NCI-H1048 (cell line): ENCODE measurements at places on chromosomes 7 and 10.

GRCh38 chr7:17118412-17118811 is 180.0 kb upstream of the AHR start:
- no peak for DNase-seq

- no peak for DNase-seq
Observed at GRCh38 chr10:9339716-9340115, 1285.2 kb downstream of the GATA3 start.

DNA sequence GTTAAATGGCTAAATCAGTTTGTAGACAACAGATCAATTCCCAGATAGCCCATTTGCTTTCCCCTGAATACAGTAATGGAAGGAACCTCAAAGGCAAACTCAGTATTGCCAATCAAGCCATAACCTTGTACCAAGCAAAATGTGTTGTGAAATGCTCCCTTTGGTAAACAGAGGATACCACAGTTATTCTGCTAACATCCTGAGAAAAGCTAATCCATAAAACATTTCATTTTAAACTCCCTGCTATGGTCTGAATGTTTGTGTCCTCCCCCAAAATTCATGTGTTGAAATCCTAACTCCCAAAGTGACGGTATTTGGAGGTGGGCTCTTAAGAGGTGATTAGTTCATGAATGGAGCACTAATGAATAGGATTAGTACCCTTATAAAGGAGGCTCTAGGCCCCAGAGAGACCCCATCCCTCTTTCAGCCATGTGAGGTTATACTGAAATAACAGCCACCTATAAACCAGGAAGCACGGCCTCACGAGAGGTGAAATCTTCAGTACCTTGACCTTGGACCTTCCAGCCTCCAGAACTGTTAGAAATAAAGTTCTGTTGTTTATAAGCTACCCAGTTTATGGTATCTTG is 89.3 kb upstream of the RNF148 start:
- no peak for DNase-seq

GRCh38 chr7:117041007-117041406 is 87.7 kb downstream of the ST7 start:
- DNase-seq: no peak

GRCh38 chr10:107451047-107451446 is 286.5 kb upstream of the SORCS1 start:
- no peak for DNase-seq

- DNase-seq: no peak
Observed at GRCh38 chr10:7813481-7813880, 4.8 kb upstream of the TAF3 start.
